Spleen (tissue), 13 donors: ENCODE measurements at places on chromosomes 11 and 22.

DNA sequence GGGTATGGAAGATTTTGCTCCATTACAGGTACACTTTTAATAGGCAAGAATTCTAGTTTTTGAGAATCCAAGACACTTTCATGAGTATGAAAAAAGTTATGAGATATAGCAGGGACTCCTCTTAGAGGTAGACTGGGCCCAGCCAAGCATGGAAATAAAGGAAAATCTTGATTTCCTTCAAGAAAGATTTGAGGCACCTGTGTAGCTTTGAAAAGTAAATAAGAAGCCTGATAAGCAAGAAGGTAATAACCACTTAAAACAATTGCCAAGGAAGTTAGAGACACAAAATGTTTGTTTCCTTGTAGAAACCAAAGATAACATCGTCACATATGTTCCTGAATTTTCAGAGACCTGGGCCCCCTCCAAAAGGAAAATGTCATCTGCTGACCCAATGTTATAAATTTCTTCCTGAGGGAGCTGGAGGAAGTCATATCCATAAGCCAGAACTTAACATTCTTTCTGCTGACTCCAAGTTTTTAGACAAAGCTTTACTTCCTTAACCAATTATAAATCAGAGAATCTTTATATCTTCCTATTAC is 314.5 kb upstream of the ANO3 start:
- DNase-seq: no peak

DNA sequence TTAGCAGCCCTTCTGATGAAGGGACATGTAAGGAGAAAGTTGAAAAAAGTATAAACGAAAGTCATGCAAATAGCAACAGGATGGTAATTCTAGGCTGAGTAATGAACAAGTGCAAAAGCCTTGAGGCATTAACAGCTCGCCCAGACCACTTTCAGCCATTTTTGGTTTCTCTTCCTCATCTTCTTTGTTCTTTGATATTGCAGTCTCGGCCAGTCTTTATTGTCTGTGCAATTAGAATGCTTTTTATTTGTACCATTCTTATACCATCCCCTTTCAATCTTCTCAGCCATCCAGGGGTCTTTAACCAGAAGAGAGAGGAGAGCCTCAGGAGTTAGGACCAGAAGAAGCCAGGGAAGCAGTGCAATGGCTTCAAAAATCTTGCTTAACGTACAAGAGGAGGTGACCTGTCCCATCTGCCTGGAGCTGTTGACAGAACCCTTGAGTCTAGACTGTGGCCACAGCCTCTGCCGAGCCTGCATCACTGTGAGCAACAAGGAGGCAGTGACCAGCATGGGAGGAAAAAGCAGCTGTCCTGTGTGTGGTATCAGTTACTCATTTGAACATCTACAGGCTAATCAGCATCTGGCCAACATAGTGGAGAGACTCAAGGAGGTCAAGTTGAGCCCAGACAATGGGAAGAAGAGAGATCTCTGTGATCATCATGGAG is 7.3 kb downstream of the TRIM34 start:
- DNase-seq: no peak

- no peak for DNase-seq
Measured at GRCh38 chr22:19615001-19615461, 90.8 kb upstream of the CLDN5 start.

DNA sequence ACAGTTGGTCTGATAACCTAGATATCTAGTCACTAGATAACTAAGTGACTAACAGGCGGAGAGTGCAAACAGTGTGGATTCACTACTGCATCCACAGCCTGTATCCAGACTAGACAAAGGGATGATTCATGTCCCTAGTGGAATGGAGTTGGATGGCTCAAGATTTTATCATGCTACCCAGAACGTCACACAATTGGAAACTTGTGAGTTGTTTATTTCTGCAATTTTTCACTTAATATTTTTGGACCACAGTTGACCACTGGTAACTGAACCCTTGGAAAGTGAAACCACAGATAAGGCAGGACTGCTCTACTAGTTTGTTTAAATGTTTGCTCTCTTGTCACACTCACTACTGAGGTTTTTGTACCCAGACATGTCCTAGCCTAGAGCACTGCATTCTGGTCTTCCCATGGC is 76.0 kb downstream of the UBASH3B start:
- DNase-seq: no peak

- no peak for DNase-seq
Measured at GRCh38 chr11:114058026-114058706, 1.3 kb upstream of the ZBTB16 start.

DNA sequence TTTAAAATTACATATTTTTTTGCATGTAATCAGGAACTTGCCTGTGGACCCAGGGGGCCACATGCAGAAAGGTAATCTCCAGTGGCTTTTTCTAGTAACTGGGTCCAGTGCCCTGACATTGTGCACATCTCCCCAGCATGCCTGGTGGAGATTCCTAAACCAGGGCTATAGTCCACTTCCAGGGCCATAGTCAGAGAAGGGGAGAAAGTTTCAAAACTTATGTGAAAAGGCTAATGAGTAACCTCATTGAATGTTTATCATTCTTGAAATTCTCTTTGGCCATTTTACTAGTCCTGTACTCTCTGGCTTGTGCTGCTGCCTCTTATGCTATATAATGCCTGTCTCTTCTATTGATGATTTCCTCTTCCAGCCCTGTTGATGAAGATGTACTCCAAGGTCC is 47.8 kb downstream of the BARX2 start:
- no peak for DNase-seq

DNA sequence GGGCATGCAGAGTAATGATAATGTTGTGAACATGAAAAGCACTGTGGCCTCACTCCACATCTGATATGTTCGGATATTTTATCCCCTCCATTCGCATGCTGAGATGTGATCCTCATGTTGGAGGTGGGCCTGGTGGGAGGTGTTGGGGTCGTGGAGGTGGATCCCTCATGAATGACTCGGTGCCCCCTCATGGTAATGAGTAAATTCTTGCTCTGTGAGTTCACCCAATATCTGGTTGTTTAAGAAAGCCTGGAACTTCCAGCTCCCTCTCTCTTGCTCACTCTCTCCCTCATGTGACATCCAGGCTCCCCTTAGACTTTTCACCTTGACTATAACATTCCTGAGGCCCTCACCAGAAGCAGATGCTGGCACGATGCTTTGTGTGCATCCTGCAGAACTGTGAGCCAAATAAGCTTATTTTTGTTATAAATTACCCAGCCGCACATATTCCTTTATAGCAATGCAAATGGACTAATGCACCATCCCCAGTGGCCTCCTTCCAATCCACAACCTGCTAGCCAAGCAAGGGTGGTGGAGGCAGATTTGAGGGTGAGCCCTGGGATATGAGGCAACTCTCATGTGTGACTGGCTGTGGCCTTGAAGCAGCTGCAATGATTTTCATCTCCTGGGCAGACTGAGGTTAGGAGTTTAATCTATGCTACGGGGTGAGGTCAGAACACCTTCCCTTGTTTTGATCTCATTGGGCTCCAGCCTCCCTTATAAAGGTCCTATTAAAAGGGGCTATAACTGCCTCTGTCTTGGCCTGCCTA is 276.5 kb downstream of the ETS1 start:
- no peak for DNase-seq

- DNase-seq: no peak
Measured at GRCh38 chr22:19406281-19406811, 25.2 kb downstream of the HIRA start.

- no peak for DNase-seq
Measured at GRCh38 chr22:45125188-45125587, 38.5 kb upstream of the NUP50 start.
